ENCODE measurements at places on chromosomes 1 and 21.

- no peak for DNase-seq
Measured at GRCh38 chr1:28421744-28422143, 52.2 kb downstream of the PHACTR4 start.

DNA sequence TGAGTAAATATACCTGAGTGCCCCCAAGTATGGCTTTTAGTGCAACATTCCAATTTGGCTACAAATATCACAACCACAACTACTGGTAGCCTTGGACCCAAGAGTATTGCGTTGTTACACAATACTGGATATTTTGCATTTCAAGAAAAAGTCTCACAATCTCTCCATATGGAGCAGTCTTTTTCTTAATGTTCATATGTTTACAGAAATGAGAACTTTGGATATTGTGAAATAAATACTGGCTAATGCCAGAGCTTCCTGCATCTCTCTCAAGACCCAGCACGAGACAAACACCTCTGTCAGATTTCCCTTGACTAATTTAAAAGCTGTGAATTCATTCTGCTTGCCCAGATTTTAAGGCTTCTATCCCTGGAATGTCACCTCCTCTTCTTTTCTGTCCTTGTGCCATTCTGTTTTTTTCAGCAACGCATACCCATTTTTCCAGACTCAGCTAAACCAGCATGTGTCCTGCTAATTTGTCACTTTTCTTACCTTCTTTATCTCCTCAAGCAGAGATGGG lies 136.2 kb upstream of the BACE2 start:
- no peak for DNase-seq

- peak; percentile 85 for DNase-seq
Measured at GRCh38 chr1:109643385-109644230, 12.3 kb upstream of the GSTM4 start.

DNA sequence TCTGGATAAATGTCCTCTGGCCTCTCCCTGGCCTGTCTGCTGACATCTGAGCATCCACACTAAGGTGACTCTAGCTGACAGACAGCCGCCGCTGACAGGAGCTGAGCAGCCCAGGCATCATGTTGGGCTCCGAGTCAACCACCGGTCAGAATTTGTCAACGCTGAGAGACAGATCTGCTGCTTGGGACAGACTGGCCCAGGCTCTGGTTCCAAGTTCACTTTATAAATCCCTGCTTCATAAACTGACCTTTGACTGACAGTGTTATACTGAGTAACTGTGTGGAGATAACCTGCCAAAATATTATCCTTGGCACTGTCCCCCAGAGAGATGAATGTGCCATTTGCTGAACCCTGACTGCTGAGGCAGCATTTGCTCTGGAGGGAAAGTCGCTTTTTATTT lies 616.7 kb downstream of the NPHP4 start:
- no peak for DNase-seq

DNA sequence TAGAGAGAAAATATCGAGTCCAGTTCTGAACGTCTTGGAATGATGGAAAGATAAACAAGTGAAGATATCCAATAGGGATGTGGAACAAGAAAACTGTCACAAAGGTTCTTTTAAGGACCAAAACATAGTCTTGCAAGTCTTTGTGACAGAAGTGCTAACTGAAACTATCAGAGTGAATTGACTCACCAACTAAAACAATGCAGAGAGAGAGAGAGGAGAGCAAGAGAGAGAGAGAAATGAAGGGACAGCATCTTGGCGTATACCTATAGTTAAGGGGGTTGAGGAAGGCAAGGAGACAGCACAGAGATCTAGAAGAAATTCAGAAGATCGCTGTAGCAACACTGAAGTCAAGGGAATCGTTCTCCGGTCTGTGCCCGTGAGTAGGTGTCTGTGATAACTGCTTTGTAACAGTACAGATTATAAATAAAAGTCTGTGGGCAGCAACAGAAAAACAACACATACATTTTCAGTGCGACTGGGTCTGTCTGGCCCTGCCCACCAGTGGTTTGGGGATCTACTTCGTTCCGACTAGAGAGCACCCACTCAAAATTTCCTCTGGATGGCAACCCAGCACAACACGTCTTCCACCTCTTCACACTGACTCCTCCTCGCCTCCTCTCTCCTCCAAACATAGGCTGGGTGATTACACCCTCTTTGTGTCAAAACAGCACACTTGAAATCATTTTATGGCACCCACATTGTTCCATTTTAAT lies 4.8 kb upstream of the COA6 start:
- DNase-seq: no peak

GRCh38 chr1:17979815-17980214 lies 127.8 kb upstream of the IGSF21 start:
- no peak for DNase-seq

DNA sequence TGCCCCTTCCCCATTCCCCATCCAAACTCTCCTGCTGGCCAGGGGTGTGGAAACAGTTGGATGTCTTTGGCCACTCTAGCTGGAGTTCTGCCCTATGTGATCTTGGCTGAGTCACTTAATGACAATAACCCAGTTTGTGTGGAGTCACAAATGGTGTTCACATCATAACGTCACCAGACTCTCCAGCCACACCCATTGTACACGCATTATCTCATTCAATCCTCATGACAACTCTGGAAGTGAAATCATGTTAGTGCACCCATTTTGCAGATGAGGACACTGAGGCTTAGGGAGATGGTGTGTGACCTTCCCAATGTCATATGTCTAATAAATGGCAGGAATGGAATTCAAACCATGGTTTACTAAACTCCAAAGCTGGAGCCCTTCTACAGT lies 1.2 kb upstream of the CDA start:
- DNase-seq: no peak

GRCh38 chr1:18413541-18414305 lies 67.0 kb upstream of the KLHDC7A start:
- no peak for DNase-seq

GRCh38 chr1:15820478-15820877 lies 13.0 kb upstream of the UQCRHL start:
- DNase-seq: no peak

DNA sequence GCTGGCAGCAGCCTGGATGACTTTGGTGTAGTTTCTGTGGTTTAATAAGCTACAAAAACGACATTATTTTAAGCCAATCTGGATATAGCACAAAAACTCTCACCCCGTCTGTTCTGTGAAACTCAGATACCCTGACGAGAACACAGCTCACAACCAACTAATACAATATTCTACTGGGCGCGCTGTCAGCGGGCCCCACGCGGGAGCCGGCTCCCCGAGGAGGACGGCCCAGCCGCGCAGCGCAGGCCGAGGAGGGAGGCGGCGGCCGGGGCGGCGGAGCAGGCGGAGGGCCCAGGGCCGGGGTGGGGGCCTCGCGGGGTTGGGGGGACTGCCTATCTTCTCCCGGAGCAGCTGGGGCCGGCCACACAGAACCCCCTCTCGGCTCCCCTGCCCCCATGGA lies 87.2 kb upstream of the POU3F1 start:
- no peak for DNase-seq

DNA sequence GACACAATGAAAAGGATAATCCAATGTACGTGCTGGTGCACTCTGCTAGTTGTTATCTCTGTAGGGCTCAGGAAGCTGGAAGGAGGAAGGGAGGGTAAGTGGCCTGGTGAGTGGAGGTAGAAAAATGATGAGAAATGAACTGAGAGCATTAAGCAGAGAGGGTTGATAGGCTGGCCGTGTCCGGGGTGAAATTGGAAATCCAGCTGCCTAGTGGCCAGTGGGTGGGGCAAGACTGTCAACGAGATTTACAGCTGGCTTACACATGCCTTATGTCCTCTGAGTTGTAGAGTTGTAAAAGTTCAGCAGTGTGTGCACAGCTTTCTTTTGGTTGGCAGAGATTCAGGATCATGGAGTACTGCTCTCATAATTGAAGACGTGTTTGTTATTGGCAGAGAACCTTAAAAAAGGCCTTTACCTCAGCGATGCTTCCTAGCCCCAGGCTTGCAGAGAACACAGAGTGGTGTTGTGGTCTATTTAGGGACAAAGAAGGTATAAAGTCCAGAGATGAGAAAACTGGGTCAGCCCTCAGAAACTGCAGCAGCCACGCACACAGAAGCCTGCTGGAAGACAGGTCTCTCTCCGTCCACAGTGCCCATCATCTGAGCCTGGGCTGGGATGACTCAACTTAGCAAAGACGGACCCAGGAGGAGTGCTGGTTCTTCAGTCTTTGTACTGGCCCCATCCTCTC lies 132.4 kb downstream of the EDEM3 start:
- no peak for DNase-seq

DNA sequence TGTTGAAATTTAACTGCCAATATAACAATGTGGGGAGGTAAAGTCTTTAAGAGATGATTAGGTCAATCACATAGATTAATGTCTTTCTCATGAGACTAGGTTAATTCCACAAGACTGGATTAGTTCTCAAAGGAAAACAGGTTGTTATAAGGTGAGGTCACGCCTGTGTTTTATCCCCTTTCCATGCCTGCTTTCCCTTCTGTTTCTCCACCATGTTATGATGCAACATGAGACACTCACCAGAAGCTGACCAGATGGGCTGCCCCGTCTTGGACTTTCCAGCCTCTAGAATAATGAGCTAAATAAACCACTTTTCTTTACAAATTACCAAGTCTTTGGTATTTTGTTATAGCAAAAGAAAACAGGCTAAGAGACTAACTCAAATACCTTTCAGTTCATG lies 70.8 kb downstream of the DDAH1 start:
- DNase-seq: no peak

DNA sequence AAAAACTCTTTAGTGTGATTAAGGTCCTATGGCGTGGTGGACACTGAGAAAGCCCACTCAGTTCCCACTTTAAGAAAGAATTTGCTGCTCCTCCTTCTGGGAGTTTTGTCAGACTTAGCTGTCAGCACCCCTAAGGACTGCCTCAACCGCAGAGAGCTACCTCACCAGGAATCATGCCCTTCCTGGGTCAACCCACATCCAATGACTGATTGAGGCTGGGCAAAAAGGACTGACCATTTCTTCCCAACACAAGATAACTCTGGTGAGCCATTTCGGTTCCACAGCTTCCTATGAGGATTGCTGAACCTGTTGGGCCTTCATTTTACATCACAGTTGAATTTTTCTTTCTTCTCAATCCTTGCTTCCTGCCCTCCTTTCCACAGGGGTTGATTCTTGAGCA lies 197.9 kb downstream of the NCAM2 start:
- DNase-seq: no peak

DNA sequence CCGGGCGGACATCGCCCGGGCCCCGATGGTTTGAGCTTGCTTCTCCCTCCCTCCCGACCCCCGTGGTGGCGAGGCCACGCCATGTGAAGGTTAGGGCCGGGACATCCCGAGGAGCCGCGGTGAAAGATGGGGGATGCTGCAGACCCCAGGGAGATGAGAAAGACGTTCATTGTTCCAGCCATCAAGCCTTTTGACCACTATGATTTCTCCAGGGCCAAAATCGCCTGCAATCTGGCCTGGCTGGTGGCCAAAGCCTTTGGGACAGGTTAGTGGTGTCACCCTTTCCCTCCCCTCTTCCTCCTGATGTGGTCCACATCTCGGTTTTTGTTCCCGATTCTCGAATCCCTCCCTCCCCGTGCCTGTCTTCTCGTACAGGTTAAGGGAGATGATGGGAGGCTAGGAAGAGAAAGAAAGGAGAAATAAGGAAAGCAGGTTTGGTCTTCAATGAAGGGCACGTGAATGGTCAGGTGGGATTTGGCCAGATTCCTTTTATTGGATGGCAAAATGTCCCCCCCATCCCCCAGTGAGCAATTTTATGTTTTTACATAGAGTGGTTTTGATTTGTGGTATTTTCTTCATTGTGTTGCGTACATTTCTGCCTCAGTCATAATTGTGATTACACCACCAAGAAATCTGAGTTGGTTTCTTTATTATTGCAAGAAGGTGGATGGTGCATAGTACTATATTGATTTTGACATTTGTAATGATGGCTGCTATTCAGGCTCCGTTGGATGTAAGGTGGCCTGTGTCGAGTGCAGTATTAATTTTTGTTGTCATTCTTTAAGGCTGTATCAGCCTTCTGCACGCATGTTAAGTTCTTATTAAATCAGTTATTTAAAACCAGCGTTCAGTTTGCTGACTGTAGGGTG lies 1.2 kb downstream of the CAMSAP2 start:
- no peak for DNase-seq

- no peak for DNase-seq
Measured at GRCh38 chr1:168396508-168396907, 115.8 kb downstream of the TBX19 start.

DNA sequence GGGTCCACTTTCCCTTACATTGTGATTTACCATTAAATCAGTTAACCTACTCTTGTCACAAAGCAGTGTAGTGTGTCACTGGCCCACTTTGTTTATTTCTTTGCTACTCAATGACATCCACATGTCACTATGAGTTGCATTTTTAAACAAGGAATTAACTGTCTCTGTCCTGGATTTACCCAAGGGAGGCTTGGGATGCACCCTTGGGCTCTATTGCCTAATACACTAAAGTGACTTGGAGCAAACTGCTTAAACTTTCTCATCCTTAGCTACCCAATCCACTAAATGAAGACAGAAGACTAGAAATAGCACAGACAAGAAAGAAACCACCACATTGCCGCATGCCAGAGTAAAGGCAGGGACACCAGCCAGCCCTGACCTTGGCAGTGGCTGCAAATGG lies 136.2 kb upstream of the TIAM1 start:
- DNase-seq: no peak

GRCh38 chr1:93395195-93395594 lies 49.5 kb downstream of the DR1 start:
- no peak for DNase-seq

- peak; percentile 37 for DNase-seq
Measured at GRCh38 chr1:247409869-247410544, 6.0 kb upstream of the NLRP3 start.

DNA sequence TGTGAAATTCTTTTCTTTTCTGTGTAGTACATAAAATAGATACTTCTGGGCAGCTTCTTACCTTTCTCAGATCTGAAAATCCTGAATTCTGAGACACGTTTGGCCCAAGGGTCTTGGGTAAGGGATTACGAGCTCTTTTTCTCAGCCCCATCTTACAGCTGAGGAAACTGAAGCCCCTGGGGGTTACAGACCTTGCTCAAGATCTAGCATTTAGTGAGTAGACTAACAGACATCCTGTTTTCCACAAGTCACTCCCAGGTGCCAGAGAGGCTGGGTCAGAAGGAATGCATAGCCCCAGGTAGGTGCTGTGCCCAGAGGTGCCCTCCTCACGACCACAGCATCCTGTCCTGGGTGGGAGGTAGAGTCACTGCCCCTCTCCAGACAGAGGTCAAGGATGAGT lies 13.2 kb upstream of the CREG1 start:
- no peak for DNase-seq

Data from stimulated activated CD8-positive, alpha-beta memory T cell treated with anti-CD3 and anti-CD28 coated beads, Interleukin-2, amount 100 ng/mL, for 48 hours (primary cell).